ENCODE measurements at places on chromosomes 16 and 17.

- no peak for DNase-seq
Measured at GRCh38 chr16:46862555-46863447, 21.4 kb upstream of the GPT2 start.

DNA sequence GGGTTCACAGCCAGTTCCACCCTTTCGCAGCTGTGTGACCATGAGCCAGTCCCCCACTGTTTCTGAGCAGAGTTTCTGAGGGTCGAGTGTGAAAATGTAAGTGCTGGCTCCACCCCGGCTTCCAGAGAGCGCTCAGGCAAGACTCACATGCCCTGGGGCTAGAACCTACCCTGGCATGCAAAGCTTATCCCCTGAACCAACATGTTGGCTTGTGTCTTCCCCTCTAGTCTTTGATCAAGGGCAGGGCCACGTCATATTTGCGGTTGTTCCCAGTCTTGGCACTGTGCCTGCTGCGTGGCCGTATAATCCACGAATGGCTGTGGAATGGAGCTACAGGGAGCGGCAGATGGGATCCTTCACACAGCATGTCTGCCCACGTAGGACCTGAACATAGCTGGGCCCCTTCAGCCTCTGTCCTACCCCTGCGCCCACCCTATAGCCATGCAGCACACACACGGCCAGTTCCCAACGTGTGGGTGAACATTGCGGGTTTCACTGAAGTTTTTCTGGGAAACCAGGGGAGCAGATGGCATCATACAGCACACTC is 84.8 kb downstream of the MRM1 start:
- no peak for DNase-seq

DNA sequence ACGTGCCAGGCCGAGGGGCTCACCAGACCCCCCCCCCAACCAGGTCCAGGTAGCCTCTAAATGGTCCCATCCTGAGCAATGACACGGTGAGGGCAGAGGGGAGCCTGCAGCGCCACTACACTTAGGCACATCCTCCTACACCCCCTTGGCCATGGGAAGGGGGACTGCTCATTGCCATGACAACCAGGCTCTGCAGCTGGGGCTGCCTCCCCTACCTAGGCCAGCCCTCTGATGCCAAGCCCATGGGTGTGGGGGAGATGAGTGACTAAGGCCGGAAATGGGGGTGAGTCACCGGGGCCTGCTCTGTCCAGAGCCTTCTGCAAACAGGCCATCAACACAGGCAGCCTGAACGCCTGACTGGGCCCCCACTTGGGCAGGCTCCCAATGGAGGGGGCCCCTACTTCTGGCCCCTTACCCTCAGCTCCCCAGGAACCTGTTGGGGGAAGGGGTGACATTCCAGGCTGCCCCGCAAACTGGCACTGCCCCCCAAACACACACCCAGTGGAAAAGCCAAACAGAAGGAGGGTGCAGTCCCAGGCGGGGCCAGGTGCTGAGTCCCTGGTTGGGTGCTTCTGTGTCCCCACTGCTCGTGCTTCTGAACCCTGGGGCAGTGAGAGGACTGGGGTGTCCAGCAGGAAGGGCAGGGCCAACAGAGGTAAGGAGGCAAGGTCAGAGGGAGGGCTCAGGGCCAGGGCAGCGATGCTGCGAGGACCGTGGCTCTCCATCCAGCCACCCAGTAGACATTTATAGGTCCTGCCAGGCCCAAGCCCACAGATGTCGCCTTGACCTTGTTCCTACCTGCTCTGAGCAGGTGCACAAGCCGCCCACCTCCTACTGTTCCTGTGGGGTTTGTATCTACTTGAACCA is 8.2 kb downstream of the PLCD3 start:
- DNase-seq: no peak

DNA sequence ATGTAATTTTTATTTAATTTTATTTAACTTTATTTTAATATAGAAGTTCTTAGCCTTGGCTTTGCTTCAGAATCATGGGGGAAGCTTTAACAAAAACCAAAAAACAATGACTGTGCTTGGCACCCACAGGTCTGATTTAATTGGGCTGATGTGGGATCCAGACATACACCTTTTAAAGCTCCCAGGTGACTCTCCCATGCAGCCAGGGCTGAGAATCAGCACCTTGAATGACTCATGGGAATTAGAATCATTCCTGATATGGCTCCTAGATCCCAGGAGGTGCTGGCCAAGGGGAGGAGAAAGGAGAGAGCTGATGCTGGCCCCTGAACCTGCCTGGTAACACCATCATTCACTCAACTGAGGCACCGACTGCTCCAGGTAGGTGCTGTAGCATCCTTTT is 240.7 kb downstream of the PARN start:
- DNase-seq: no peak

GRCh38 chr17:37637956-37638355 is 5.3 kb downstream of the DDX52 start:
- DNase-seq: no peak

GRCh38 chr17:43779145-43780125 is 658 bp upstream of the DUSP3 start:
- DNase-seq: no peak

DNA sequence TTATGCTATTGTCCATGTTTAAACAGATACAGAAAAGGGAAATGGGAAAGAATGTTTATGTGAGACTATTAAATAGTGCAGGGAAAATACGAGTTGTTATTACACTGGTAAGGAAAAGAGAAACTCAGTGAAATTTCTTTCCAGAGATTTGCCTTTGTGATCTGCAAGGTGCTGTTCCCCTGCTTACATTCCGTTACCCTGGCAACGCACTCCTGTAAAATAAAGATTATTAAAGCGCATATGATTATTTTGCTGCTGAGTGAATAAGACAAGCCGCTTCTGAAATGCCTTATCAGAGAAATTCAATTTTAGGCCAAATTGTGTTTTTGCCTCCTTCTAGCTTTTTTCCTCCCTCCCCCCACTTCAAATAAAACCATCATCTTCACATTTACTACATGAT is 328.6 kb upstream of the PMFBP1 start:
- no peak for DNase-seq

- no peak for DNase-seq
Measured at GRCh38 chr16:23615805-23616204, 19.7 kb upstream of the NDUFAB1 start.

- no peak for DNase-seq
Measured at GRCh38 chr17:5861854-5862253, 208.3 kb upstream of the WSCD1 start.

DNA sequence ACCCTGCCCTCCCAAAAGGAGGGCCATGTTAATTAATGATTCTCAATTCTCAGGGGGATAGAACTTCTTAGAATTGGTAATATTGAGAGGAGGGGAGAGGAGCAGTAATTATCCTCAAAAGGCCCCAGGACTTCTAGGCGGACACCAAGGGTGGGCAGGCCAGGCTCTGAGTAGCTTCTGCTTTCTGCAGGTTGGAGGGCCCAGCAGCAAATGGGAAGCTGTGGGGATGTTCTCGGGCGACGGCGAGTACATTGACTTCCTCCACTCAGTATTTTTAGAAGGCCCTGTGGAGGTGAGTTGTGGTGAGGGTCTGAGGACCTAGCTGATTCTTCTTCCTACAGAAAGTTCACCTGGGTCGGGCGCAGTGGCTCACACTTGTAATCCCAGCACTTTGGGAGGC is 57.5 kb downstream of the DNAH2 start:
- DNase-seq: no peak

DNA sequence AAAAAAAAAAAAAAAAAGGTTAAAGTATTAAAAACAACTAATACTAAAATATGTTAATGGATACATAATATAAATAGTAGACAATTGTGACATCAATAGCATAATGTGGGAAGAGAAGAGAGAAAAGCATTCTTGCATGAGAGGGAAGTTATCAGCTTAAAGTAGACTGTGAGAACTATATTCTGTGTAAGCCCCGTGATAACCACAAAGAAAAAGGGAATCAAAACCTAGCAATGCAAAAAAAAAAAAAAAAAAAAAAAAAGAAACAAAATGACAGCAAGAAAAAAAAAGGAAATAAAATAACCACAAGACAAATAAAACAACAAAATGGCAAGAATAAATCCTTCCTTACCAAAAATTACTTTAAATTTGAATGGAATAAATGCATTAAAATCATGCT is 39.8 kb upstream of the MYLK3 start:
- DNase-seq: peak; percentile 82

Data from B cell (primary cell).